IPS DF 6.9 (cell line): ENCODE measurements at places on chromosomes 2 and 18.
A peak's percentile ranks its signal among the peaks of the same experiment; 100 is the strongest.

GRCh38 chr18:26813043-26813442, 52.5 kb downstream of the AQP4 start:
- H3K27me3 ChIP-seq = no peaks in the 10 kb centered on the region
- peak; percentile 52 for DNase-seq
- H3K36me3 ChIP-seq = no peaks in the 10 kb centered on the region
- no peaks in the 10 kb centered on the region for H3K4me1 ChIP-seq

DNA sequence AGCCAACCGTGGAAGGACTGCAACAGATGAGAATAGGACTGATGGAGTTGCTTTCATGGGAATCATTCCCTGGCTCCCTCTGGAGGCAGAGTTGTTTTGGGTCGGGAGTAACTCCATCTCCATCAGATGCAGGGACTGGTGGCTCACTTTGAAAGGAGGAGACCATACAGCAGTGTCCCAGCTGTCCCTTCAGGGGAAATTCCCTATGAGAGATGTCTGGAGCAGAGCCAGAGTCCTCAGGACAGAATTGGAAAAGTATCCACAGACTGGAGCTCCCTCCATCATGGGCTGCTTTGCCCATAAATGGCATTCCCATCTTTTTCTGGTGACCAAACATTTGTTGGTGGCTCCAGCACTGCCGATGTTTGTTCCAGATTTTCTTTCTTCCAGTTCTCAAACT, 144.3 kb downstream of the NCK2 start:
- 0 out of 2 replicates have a peak, but pooled peaks cover 1% of the 10 kb centered on the region for H3K4me1 ChIP-seq
- H3K27me3 ChIP-seq = no peaks in the 10 kb centered on the region
- H3K36me3 ChIP-seq = peaks cover 8% of the 10 kb centered on the region; the same call in 1 of the 2 replicates

DNA sequence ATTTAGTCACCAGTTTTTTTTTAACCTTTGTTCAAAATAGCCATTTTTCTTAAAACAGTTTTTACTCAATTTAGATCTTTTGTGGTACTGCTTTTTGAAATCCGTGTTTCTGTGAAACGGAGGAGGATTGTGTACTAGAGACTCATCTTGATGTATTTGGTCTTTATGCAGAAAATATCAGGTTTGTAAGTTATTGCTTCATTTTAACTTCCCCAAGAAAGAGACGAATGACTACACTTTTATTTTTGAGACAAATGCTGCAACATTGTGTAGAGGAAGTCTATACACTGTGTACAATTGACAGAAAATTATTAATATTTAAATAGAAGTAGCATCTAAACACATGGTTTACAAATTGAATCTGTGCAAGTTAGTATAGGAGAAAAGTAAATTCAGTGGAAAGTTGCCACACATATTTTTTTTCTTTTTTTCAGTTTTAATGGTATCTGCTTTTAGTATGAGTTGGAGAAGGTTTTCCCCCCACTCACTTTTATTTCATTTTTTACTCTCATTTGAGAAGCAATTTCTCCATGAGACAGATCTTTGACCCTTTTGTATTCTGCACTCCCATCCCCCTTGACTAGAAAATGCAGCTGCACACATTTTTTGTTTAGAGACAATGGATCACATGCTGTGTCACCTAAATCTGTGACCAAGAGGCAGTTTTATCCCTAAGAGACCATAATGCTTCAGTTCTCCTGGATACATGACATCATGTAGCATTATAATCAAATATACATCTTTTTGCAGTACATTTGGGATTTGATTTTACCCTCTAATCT, 200.8 kb upstream of the STON1 start:
- no peak overlapping the region for H3K4me3 ChIP-seq
- H3K27me3 ChIP-seq = no peaks in the 10 kb centered on the region
- peaks cover 1% of the 10 kb centered on the region; the same call in 1 of the 2 replicates for H3K4me1 ChIP-seq
- no peaks in the 10 kb centered on the region for H3K36me3 ChIP-seq

GRCh38 chr2:224085246-224085645, 46.2 kb upstream of the SERPINE2 start:
- H3K4me1 ChIP-seq = no peaks in the 10 kb centered on the region
- DNase-seq = no peak
- H3K27ac ChIP-seq = no peak overlapping the region
- H3K36me3 ChIP-seq = no peaks in the 10 kb centered on the region
- no peak overlapping the region for H3K4me3 ChIP-seq

- H3K4me1 ChIP-seq = no peaks in the 10 kb centered on the region
- no peak overlapping the region for H3K4me3 ChIP-seq
- H3K36me3 ChIP-seq = no peaks in the 10 kb centered on the region
- H3K27me3 ChIP-seq = no peaks in the 10 kb centered on the region
These were observed 35.4 kb downstream of the MGAT5 start for GRCh38 chr2:134289225-134289624.

- peaks cover 43% of the 10 kb centered on the region for H3K27me3 ChIP-seq
- peaks cover 4% of the 10 kb centered on the region; the same call in 1 of the 2 replicates for H3K4me1 ChIP-seq
- no peak overlapping the region for H3K4me3 ChIP-seq
- no peak for DNase-seq
- H3K36me3 ChIP-seq = no peaks in the 10 kb centered on the region; the same call in 1 of the 2 replicates
These were observed 2.4 kb upstream of the ADCYAP1 start for GRCh38 chr18:902229-902628.

- no peak overlapping the region for H3K4me3 ChIP-seq
- H3K4me1 ChIP-seq = no peaks in the 10 kb centered on the region
- no peak overlapping the region for H3K27ac ChIP-seq
These were observed 3.3 kb upstream of the TANC1 start for GRCh38 chr2:158965107-158965506.

GRCh38 chr18:61608316-61608715, 275.1 kb downstream of the CDH20 start:
- no peak for DNase-seq
- no peaks in the 10 kb centered on the region for H3K27me3 ChIP-seq
- no peaks in the 10 kb centered on the region for H3K36me3 ChIP-seq

- no peaks in the 10 kb centered on the region for H3K36me3 ChIP-seq
- no peak overlapping the region for H3K4me3 ChIP-seq
- no peaks in the 10 kb centered on the region for H3K27me3 ChIP-seq
- no peak overlapping the region for H3K27ac ChIP-seq
- no peak for DNase-seq
- H3K4me1 ChIP-seq = no peaks in the 10 kb centered on the region
These were observed 26.2 kb downstream of the TRAF3IP1 start for GRCh38 chr2:238346544-238346943.
